ENCODE measurements at places on chromosomes 7 and 10. TPM values are rescaled to one million over a fixed set of nuclear protein-coding genes. Genes with fewer than 3 reads are reported as not detected.

The VPS26A gene
- total RNA-seq = 54.2 TPM

The ELMO1 gene
- 7.3 TPM for total RNA-seq

The SERPINE1 gene
- 11.9 TPM for total RNA-seq

The CHCHD3 gene
- 130 TPM for total RNA-seq

The SKIDA1 gene
- 1.3 TPM for total RNA-seq

The SH2B2 gene
- 3.3 TPM for total RNA-seq

The AMZ1 gene
- total RNA-seq = not detected

The EXOSC1 gene
- total RNA-seq = 96.3 TPM

The UCN3 gene
- not detected for total RNA-seq

The TEX36 gene
- total RNA-seq = not detected

The NPSR1 gene
- total RNA-seq = not detected

The GPR158 gene
- total RNA-seq = 0.06 TPM

The DGKI gene
- total RNA-seq = 0.40 TPM

The CLEC2L gene
- not detected for total RNA-seq

The IGF2BP3 gene
- 78.9 TPM for total RNA-seq

The VWDE gene
- 3.1 TPM for total RNA-seq

The TUBB8 gene
- total RNA-seq = not detected

The IKZF1 gene
- not detected for total RNA-seq

The TDRD1 gene
- total RNA-seq = not detected

The OR2A7 gene
- not detected for total RNA-seq

The C7orf33 gene
- total RNA-seq = not detected

The AKR1D1 gene
- total RNA-seq = not detected

The PLAC9 gene
- not detected for total RNA-seq

Measured in NCI-H460 (cell line).